NCI-H1092 (cell line): ENCODE measurements at places on chromosomes 16 and 17.

DNA sequence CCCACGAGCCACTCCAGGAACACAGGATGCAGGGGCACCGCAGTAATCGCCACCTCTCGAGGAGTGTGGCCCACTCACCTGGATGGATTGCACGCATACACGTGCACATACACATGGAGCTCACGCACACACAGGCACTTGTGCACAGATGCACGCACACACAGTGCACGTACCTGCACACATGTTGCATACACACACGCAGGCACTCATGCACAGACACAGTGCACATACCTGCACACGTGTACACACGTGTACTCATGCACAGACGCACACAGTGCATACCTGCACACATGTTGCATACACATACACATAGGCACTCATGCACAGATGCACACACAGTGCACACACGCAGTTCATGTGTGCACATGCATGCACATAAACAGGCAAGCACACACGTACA, 11.6 kb upstream of the WDR45B start:
- no peak for DNase-seq

GRCh38 chr16:71347146-71347545, 11.4 kb upstream of the CALB2 start:
- no peak for DNase-seq

DNA sequence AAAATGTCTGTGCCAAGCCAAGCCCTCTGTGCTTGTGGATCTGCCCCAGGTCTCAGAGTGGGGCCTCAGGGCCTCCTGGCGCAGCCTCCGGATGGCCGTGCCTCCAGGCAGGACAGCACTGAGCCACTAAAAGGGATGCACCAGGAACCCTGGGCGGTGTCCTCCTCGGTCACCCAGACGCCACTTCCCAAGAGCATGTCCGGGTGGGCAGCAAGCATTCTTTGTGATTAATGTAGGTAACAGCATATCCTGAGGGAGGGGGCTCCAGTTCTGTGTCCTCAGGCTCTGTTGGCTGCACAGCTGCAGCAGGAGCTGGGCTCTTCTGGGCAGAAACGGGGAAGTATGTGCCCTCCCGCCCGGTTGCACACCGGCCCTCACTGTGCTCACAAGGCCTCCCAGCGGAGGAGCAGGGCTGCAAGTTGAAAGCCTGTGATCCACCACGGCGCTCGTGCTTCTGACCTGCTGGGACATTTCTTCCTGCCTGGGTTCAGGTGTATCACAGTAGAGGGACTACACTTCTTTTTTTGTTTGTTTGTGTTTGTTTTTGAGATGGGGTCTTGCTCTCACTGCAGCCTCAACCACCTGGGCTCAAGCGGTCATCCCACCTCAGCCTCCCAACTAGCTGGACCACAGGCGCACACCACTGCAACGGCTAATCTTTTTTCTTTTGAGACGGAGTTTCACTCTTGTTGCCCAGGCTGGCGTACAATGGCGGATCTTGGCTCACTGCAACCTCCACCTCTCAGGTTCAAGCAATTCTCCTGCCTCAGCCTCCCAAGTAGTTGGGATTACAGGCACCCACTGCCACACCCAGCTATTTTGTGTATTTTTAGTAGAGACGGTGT, 37.9 kb upstream of the CHMP6 start:
- no peak for DNase-seq

GRCh38 chr17:64092952-64093451, 36.9 kb downstream of the ERN1 start:
- DNase-seq = no peak

DNA sequence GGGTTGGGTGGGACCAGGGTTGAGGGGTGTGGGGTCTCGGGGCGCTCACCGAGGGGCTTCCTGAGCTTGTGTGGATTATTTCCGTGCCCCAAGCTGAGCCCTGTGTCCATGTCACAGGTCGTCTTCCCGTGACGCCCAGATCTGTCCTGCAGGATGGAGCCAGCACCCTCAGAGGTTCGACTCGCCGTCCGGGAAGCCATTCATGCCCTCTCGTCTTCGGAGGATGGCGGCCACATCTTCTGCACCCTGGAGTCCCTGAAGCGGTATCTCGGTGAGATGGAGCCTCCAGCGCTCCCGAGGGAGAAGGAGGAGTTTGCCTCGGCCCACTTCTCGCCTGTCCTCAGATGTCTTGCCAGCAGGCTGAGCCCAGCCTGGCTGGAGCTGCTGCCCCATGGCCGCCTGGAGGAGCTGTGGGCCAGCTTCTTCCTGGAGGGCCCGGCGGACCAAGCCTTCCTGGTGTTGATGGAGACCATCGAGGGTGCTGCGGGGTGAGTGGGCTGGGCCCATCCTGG, 1.0 kb downstream of the TELO2 start:
- DNase-seq = no peak
